ENCODE measurements at places on chromosomes 13 and 19.

- no peak for DNase-seq
Measured at GRCh38 chr19:16882146-16882545, 6.7 kb upstream of the F2RL3 start.

GRCh38 chr19:35288906-35289305, 3.1 kb upstream of the MAG start:
- DNase-seq = no peak

DNA sequence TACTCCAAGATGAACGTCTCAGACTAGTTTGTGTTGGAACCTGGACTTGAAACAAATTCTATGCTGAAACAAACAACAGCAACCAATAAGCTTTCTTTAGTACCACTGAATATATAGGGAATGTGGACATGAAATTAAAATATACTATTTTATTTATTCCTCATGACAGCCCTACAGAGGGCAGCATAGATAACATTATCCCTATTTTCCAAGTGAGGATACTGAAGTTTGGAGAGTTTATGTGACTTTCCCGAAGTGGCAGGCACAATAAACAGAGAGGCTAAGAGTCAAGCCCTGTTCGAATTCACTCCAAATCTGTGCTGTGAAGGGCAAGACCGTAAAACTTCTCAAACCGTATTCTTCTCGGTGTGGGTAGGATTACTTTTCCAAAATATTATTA, 509.9 kb upstream of the GPC6 start:
- DNase-seq = no peak

DNA sequence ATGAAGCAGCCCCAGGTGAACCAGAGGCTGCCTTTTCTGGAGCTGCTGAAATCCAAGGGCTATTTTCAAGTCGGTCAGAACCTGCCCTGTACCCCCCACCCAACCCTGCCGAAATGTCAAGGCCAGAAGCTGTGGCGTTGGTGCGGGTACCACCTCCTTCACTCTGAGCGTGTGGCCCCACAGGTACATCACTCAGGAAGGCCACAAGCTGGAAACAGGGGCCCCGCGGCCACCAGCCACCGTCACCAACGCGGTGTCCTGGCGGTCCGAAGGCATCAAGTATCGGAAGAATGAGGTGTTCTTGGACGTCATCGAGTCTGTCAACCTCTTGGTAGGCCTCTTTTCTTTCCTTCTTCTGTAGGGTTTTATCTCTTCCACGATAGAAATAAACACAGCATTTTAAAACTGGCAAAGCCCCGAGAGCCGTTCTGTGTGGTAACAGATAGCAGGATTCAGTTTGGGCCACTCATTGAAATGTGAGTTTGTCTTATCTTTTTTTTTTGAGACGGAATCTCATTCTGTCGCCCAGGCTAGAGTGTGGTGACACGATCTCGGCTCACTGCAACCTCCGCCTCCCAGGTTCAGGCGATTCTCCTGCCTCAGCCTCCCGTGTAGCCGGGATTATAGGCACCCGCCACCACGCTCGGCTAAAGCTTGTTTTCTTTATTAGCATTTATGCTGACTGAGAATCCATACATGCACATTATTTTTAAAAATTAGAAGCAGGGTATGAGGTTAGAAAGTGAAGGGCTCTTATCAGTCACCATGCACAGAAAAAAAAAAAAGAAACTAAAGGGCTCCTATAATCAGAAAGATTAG, 11.3 kb downstream of the AP1M1 start:
- no peak for DNase-seq

- DNase-seq = no peak
Measured at GRCh38 chr13:28531077-28531844, 36.3 kb upstream of the FLT1 start.

DNA sequence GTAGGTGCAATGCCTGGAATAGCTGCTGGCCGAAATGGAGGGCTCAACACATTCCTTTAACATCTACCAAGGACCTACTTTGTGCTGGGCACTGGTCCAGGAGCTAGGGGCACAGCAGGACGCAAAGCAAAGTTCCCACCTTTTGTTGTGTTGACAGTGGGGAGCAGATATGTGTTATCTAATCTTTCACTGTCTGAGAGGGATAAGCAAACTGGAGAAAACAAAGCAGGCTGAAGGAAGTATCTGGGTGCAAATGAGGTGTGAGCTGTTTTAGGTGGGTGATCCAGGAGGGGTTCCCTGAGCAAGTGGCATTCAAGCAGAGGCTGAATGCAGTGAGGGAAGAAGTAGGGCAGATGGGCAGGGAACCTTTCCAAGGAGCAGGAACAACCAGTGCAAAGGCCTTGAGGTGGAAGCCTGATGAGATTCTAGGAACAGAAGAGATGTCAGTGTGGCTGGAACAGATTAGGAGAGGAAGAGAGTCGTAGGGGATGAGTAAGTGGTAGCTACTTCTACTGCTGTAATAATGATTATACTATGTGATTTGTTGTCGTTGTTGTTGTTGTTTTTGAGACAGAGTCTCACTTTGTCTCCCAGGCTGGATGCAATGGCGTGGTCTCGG, 2.2 kb upstream of the PLAUR start:
- no peak for DNase-seq

GRCh38 chr13:73079359-73079758, 20.6 kb downstream of the KLF5 start:
- no peak for DNase-seq

DNA sequence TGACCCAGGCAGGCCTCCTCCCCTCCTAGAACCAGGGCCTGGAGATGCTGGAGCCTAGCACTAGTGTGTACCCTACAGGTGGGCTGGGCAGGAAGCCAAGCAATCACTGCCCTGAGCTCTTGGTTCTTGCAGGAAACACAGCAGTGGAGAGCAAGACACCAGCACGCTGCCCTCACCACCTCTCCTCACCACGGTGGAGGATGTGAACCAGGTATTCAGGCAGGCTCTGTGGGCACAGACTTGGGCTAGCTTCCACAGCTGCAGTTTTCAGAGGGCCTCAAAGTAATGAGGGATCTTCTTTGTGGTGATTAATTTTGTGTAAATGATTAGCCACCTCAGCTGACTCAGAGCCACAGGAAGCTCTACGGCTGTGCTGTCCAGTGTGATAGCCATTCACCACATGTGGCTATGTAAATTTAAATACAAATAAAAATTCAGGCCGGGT, 13.6 kb upstream of the GPI start:
- DNase-seq = no peak

- DNase-seq = no peak
Measured at GRCh38 chr13:70388935-70389334, 280.7 kb upstream of the KLHL1 start.

- no peak for DNase-seq
Measured at GRCh38 chr13:44132710-44133109, 240.9 kb upstream of the SERP2 start.

DNA sequence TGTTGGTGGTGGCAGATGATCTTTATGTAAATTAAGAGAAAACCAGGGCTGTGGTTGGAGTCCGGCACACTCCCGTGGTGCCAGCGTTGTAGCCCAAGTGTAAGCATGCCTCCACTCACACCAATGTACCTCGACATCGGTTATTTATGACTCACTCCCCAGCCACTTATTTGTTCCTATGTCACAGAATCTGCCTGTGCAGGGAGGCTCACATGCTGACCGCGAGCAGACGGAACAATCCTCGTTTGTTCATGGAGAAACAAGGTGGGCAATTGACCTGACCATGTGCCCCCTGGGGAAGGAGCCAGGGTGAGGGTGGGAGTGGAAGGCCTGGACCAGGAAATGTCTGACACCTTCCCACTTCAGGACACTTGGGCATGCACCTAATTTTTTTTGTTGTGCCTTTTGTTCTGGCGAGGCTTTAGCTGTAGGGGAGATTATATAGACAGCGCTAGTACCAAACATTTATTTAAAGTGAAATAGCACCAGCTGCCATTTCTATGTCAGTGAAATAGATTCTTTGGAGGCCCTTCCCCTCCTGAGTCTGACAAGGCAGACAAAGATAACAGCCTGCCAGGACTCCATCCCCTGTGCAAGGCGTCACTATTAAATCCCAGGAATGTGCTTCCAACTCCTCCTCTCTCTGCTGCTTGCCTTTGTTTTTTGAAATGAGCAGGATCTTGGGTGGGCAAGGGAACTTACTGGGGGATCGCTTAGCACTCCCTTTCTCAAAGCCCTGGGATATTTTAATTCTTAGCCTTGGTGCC, 394.2 kb downstream of the FGF9 start:
- no peak for DNase-seq

DNA sequence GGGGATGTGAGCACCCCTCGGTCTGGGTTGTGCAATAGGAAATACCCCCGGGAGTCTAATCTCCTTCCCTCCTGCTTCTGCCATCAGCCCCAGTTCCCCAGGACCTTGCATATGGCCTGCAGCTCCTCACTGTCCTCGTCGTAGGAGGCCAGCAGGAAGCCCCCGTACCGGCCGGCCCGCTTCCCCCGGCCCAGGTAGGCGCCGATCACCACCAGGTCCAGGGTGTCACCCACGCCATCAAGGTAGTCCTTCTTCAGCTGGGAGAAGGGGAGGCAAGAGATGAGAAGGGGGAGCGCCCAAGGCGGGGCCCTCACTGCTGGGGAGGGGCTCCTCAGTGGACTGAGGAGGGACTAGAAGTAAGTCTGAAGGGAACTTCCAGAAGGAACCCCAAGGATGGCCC, 10.4 kb upstream of the PLA2G4C start:
- no peak for DNase-seq

DNA sequence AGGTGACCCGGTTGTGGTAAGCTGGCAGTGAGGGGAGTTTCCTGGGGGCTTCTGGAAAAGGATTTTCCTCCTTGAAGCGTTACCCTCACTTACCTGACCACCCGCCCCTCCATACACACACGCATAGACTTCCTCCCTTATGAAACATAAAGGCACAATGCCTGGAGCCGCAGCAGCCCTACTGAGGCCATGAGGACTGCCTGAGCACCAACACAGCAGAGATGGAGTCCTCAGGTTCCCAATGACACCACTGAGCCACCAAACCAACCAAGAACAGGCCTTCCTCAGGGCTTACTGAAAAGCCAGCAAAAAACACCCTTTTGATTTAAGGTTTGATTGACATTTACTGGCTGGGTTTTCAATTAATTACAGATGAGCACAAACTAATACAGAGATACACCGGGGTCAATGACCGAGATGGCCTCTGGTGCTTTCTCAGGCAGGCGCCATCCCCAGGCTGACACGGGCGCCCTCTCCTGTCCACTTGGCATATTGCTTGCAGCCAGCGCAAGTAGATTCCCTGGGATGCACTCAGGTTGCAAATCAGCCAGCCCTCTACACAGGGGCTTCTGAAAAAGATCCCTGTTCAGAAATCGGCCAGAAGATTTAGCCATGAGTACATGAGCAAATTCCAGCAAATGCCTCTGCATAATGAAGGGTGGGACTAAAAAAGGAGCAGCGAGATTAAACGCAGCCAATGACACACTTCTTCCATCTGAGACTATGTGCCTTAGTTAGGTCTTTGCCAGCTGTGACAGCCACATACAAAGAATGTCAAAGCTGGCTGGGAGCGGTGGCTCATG, 14.8 kb downstream of the OPA3 start:
- peak; percentile 69 for DNase-seq

GRCh38 chr19:14433554-14434501, 722 bp downstream of the PKN1 start:
- DNase-seq = peak; percentile 66

DNA sequence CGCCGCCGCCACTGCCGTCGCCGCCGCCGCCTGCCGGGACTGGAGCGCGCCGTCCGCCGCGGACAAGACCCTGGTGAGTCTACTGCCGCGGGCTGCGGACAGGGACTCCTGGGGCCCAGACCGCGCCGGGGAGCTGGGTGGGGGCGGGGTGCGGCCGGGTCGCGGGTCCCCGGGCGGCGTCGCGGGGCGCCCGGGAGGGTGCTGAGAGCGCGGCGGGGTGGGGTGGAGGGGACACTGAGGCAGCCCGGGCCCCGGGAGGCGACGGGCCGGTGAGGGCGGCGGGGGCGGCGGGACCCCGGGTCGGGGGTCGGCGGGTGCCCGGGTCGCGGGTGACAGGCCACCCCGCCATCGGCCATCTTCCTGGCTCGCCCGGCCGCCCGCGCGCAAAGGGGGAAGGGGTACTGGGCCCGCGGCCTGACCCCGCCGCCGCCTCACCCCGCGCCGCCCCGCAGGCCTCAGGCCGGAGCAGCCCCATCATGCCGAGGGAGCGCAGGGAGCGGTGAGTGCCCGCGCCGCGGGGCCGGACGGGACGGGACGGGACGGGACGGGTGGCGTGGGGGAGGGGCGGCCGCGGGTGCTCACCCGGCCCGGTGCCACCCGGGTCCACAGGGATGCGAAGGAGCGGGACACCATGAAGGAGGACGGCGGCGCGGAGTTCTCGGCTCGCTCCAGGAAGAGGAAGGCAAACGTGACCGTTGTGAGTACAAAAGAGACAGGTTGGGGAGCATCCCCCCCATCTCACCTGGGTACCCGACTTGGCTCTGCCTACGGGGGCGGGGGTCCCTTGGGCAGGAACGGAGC, 489 bp downstream of the CCNE1 start:
- DNase-seq = peak; percentile 40

- no peak for DNase-seq
Measured at GRCh38 chr19:37988758-37989635, 82.0 kb downstream of the SIPA1L3 start.

DNA sequence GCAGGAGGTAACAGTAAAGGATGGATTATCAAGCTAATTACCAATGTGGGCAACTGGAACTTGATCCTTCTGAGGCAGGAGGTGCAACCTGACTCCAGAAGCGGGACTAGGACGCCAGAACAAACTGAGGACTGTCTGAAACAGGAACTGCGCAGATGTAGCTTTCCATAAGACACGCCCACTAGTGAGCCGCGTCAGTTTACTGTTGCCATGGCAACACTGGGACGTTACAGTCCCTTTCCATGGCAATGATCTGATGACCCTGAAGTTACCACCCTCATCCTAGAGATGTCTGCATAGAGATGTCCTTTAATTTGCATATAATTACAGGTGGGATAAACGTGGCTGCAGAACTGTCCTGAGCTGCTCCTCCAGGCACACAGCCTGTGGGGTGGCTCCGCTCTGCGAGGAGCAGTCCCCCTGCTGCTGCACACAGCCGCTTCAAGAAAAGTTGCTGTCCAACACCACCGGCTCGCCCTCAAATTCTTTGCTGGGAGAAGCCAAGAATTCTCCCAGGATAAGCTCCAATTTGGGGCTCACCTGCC, 816.6 kb downstream of the UQCRFS1 start:
- no peak for DNase-seq

GRCh38 chr13:23570099-23570920, at the start of gene TNFRSF19:
Gene TNFRSF19, plus strand, starts transcription at chr13:23570412. Its CDS starts 19,772 bp downstream, at chr13:23590184.
- DNase-seq = no peak

- DNase-seq = peak; percentile 50
Measured at GRCh38 chr13:32031025-32031814, at the start of gene FRY. Gene FRY, plus strand, starts transcription at chr13:32031774. Its CDS starts 22 bp downstream, at chr13:32031796.

DNA sequence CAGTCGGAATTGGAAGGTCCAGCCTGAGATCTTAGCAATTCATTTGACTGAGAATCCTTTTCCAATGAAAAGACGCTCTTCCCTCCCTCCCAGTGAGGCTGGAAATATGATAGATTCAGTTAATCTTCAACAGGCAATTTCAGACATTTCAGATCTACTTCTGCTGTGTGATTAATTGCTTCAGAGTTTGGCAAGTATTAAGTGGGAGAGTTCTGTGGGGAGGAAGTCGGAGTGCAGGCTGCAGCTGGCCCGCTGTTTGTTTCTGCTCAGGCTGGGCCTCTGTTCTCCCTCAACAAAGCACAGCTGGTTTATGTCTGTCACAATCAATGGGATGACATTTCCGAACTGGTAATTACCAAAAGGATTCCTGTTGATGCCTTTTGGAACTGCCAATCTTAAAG, 178.2 kb downstream of the NDFIP2 start:
- no peak for DNase-seq

Measured in activated T-cell treated with anti-CD3 and anti-CD28 coated beads, Interleukin-2, amount 50 U/mL, for 1 hour (primary cell).